ENCODE measurements at places on chromosomes 1 and 21.
A peak's percentile ranks its signal among the peaks of the same experiment; 100 is the strongest.

DNA sequence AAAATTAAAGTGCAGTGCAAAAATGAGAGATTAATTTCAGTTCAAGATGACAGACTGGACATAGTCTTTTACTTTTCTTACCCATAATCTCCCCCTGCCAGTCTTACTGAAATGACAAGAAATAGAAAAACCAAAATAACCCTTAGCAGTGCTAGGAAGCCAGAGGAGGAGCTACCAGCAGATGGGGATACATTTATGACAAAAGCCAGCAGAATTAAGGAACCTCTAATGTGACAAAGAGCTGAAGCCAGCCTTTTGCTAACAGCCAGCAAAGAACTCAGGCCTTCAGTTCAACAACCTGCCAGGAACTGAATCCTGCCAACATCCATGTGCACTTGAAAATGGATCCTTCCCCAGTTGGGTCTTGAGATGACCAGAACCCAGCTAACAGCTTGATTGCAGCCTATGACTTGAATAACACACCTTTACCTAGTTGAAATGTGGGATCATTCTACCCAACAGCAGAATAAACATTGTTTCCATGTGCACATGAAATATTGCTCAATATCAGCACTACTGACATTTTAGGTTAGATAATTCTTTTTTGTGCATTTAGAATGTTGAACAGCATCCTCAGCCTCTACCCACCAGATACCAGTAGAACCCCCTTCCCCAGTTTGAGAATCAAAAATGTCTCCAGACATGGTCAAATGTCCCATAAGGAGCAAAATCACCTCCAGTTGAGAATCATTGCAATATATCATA lies 7.9 kb upstream of the TRAF5 start:
- peaks cover 6% of the 10 kb centered on the region for H3K36me3 ChIP-seq
- H3K27me3 ChIP-seq, result no peaks in the 10 kb centered on the region
- H3K27ac ChIP-seq, result no peak overlapping the region
- DNase-seq, result no peak
- H3K4me1 ChIP-seq, result peaks cover 16% of the 10 kb centered on the region

GRCh38 chr1:38940339-38941047 lies 1.1 kb downstream of the RHBDL2 start:
- H3K4me3 ChIP-seq, result no peak overlapping the region
- no peak for DNase-seq
- peaks cover 5% of the 10 kb centered on the region for H3K4me1 ChIP-seq
- peaks cover 33% of the 10 kb centered on the region for H3K27me3 ChIP-seq
- H3K36me3 ChIP-seq, result no peaks in the 10 kb centered on the region

DNA sequence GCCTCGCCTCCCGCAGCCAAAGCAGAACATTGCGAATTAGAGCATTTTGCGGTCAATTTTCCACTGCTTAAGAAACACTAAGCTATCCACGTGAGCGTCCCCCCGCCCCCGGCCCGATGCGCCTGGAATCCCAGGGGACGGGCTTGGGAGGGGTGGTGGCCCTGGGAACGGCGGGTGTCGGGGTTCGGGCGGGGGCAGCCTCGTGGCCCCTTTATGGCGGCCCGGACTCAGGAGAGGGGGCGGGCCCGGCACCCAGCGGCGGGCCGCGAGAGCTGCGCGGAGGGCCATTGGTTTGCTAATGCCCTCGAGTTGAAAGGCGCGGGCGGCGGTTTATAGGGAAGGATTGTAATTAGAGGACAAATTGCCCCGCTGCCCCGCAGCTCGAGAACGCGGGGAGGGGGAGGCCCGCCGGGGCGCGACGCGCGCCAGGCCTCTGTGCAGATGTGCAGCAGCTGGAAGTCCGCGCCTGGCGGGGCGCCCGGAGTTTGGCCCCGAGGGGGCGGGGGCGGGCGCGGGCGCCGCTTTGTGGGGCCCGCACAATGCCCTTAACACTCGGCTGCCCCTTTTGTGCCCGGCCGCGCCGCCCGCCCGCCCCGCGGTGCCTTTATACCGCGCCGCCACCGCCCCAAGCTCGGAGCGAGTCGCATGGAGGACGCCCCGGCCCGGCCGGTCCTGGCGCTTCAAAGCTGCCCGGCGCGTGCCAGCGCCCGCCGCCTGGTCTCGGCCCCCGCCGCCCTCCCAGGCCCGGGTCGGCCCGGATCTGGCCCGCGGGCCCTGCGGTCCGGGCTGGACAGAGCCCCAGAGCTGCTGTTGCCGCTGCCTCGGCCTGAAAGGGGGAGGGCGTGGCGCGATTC lies 1.9 kb upstream of the HES3 start:
- no peak overlapping the region for H3K27ac ChIP-seq
- H3K4me1 ChIP-seq, result peaks cover 24% of the 10 kb centered on the region
- H3K36me3 ChIP-seq, result no peaks in the 10 kb centered on the region

GRCh38 chr1:93616221-93616995 lies 65.2 kb downstream of the BCAR3 start:
- no peaks in the 10 kb centered on the region for H3K36me3 ChIP-seq
- no peak overlapping the region for H3K4me3 ChIP-seq
- DNase-seq, result no peak
- peaks cover 11% of the 10 kb centered on the region for H3K27me3 ChIP-seq
- peaks cover 2% of the 10 kb centered on the region for H3K4me1 ChIP-seq
- H3K27ac ChIP-seq, result no peak overlapping the region

DNA sequence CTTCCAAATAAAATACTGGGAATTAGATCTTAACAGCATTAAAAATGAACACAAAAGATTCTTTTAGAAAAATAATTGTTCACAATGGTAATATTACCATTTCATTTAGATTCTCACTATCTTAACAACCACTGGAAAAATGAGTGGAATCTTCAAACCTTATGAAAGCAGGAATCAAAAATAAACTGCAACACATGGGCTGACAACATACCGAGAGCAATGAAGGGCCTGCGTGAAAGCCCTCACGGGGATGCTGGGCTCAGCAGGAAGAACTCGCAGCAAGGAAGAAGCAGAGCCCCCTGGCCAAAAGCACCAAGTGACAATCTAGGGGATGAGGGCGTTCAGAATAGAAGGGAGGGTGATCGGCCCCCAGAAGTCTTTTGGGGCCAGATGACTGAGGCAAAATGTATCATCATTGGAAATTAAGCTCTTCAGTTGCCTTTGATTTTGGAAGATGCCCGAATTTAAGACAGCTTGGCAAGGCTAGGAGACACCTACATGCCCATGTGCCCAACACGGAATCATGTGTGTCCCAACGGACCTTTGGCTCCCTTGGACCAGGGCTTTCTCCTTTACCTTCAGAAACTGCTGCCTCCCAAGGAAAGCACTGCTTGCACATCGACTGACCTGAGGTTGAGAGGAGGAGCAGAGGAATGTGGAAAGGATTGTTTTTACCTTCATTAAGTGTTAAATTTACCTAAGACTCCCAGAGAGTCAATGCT lies 103.9 kb downstream of the TGFBR3 start:
- no peaks in the 10 kb centered on the region for H3K4me1 ChIP-seq
- H3K4me3 ChIP-seq, result no peak overlapping the region
- no peak overlapping the region for H3K27ac ChIP-seq
- DNase-seq, result no peak
- peaks cover 16% of the 10 kb centered on the region for H3K36me3 ChIP-seq

DNA sequence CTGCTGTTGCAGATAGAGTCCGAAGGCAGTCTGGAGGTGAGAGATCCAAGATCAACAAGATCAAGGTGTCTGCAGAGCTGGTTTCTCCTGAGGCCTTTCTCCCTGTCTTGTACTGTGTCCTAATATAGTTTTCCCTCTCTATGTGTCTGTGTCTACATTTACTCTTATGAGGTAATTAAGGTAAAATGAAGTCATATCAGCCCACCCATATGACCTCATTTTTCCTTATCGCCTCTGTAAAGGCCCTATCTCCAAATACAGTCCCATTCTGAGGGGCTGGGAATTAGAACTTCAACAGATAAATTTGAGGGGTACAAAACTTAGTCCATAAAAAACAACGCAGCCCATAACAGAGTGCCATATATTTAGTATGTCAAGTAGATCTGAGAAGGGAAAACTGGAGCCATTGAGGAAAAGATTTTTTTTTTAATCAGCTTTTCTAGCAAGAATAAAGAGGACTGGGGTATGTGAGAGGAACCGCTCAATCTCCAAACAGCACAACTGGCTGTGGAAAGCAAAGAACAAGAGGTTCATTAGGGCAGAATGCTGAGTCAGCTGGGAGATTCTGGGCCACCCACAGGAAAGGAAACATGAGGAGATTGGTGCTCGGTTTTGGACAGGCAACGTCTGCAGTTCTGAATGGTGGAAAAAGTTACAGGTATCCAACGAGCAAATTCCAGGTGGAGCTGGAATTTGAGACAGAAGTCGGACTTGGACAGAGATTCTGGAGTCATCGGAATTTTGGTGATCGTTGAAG lies 65.7 kb downstream of the MAP3K21 start:
- no peak for DNase-seq
- H3K4me3 ChIP-seq, result no peak overlapping the region
- no peaks in the 10 kb centered on the region for H3K36me3 ChIP-seq
- H3K4me1 ChIP-seq, result no peaks in the 10 kb centered on the region

DNA sequence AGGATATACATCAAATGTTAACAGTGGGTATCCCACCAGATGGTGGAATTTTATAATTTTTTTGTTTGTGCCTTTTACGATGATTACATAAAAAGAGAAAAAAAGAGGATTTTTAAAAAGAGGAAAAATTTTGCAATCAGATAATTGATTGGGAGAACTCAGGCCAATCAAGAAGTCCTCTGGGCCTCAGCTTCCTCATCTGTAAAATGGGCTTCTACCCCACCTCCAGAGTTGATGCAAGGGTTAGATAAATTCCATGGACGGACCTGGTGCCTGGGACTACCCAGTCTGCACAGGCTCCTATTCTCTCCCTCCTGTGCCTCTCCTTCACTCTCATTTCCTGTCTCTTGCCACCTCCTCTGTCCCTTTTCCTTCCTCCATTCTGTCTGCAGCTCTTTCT lies 88.9 kb downstream of the TRABD2B start:
- no peak for DNase-seq
- H3K27ac ChIP-seq, result no peak overlapping the region

DNA sequence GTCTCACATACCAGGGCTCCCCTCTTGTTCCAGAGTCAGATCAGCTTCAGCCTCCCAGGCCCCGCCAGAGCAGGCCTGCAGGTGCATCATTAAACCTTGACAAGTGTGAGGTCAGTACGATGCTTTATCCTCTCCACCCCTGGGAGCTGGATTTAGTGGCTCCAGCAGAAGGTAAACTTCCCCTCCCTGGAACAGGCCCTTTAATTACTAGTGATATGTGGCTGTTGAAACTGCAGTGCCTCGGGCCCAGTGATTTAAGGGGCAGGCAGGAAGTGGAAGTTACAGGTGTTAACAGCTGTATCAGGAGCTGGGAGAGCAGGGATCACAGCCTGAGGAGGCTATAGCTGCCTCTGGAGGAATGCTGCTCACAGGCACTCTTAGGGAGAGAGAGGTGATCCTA lies 132.4 kb upstream of the KLHDC7A start:
- H3K36me3 ChIP-seq, result no peaks in the 10 kb centered on the region
- DNase-seq, result no peak
- no peak overlapping the region for H3K27ac ChIP-seq
- no peaks in the 10 kb centered on the region for H3K4me1 ChIP-seq
- no peak overlapping the region for H3K4me3 ChIP-seq

GRCh38 chr1:15714406-15715136 lies 21.5 kb upstream of the SLC25A34 start:
- DNase-seq, result no peak
- H3K4me1 ChIP-seq, result no peaks in the 10 kb centered on the region
- peaks cover 22% of the 10 kb centered on the region for H3K36me3 ChIP-seq
- H3K27me3 ChIP-seq, result no peaks in the 10 kb centered on the region
- H3K27ac ChIP-seq, result peak overlapping the region; percentile 52

GRCh38 chr1:164928232-164928812 lies 369.3 kb downstream of the PBX1 start:
- no peaks in the 10 kb centered on the region for H3K4me1 ChIP-seq
- H3K27me3 ChIP-seq, result no peaks in the 10 kb centered on the region
- no peak overlapping the region for H3K4me3 ChIP-seq
- no peak overlapping the region for H3K27ac ChIP-seq
- DNase-seq, result no peak
- H3K36me3 ChIP-seq, result no peaks in the 10 kb centered on the region

GRCh38 chr1:174445817-174446216 lies 1.9 kb upstream of the GPR52 start:
- no peaks in the 10 kb centered on the region for H3K36me3 ChIP-seq
- H3K4me1 ChIP-seq, result no peaks in the 10 kb centered on the region
- DNase-seq, result no peak
- no peak overlapping the region for H3K4me3 ChIP-seq

GRCh38 chr1:83950106-83950661 lies 48.7 kb downstream of the TTLL7 start:
- no peak overlapping the region for H3K4me3 ChIP-seq
- H3K4me1 ChIP-seq, result no peaks in the 10 kb centered on the region
- no peak for DNase-seq

GRCh38 chr1:179941454-179941853 lies 13.2 kb upstream of the CEP350 start:
- no peaks in the 10 kb centered on the region for H3K36me3 ChIP-seq
- H3K27ac ChIP-seq, result no peak overlapping the region
- no peaks in the 10 kb centered on the region for H3K4me1 ChIP-seq
- no peak overlapping the region for H3K4me3 ChIP-seq
- DNase-seq, result no peak

GRCh38 chr1:236140705-236141446 lies 1.5 kb upstream of the GPR137B start:
- no peak overlapping the region for H3K27ac ChIP-seq
- peak overlapping the region; percentile 76 for H3K4me3 ChIP-seq
- H3K27me3 ChIP-seq, result peaks cover 75% of the 10 kb centered on the region
- DNase-seq, result no peak
- H3K4me1 ChIP-seq, result peaks cover 21% of the 10 kb centered on the region

DNA sequence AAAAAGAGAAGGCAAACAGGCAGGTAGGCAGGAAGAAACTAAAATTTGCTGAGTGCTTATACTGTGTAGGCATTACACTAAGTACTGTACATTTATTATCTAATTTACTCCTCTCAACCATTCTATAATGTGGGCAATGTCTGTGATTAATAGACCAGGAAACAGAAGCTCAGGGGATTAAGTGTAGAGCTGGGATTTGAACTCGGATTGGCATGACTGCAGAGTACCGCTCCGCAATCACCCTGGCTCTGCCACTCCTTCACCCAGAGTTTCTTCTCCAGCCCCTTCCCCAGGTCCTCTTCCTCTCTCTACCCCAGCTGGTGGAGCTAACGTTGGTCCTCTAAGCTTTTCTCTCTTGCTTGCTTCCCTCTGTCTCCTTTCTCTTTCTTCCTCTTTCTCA lies 11.5 kb upstream of the S100A2 start:
- H3K36me3 ChIP-seq, result no peaks in the 10 kb centered on the region
- no peak overlapping the region for H3K4me3 ChIP-seq
- H3K4me1 ChIP-seq, result peaks cover 19% of the 10 kb centered on the region
- no peak for DNase-seq
- H3K27me3 ChIP-seq, result peaks cover 40% of the 10 kb centered on the region

DNA sequence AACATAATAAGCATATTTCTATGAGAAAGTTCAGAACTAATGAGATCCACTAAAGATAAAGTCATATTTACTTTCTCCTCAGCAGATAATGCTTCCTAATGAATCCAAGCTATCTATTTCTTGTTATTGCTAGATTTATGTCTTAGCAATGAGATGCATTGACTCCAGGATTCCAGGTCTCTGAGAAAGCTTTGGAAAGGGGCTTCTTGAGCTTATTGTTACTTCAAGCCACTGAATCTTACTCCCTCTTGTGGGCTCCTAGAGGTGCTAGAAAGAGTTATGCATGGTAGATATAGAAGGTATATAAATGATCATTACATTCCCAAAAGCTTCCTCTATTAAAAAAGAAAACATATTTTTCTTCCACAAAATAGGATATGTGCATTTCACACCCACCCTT lies 246.4 kb upstream of the ADAMTS5 start:
- H3K4me3 ChIP-seq, result no peak overlapping the region
- DNase-seq, result no peak
